Choroid plexus epithelial cell (primary cell): ENCODE measurements at places on chromosomes 2 and 18.

DNA sequence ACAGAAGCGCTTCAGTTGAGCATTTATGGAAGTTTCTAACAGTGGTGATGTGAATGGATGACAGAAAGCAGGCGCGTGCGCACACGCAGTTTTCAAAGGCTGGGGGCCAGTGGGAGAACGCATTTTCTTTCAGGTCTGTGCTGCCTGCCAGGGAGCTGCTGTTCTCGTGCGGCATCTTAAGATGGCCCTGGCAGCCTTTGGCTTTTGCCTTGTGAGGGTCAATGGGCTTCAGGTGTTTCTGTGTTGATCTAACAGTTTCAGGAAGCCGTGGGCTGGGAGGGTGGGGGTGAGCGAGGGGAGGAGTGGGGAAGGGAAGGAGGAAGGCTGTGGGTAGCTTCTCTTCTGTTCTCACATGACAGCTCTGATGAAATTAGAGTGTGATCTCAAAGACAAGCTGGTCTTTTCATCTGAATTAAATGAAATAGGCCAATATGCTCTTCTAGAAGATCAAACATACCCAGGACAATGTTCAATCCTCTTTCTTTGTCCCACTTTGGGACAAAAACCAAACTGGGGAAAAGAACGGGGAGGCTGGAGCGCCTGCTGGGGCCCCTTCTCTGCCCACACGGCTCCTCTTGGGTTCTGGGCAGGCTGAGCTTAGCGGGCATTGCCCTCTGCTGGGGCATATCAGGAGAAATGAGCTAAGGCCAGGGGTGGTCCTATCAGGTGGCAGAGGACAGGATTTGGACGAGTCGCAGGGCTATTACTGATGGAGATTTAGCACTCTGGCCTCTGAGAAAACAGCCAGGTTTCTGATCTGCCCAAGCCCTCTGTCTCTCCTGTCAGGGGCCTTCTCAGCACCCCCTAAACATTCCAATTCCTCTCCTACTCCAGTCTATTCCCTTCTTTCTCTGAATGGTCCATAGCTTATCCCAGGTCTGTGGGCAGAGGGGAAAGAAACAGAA lies 126.2 kb upstream of the LGALSL start:
- DNase-seq: peak; percentile 45

GRCh38 chr18:37662546-37663339 lies 97.1 kb upstream of the CELF4 start:
- DNase-seq: no peak

DNA sequence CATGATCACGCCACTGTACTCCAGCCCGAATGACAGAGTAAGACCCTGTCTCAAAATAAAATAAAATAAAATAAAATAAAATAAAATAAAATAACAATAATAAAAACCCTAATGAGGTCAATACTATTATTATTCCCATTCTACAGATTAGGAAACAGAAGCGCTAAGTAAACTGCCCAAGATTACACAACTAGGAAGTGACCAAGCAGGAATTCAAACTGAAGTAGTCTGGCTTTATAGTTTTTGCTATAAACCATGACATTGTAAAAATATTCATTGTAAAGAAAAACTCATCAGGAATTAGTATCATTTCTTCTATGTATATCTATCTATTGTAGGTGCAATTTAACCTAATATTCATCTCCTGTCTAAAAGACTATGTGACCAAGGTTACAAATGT lies 1.2 kb downstream of the PLEKHM3 start:
- no peak for DNase-seq

DNA sequence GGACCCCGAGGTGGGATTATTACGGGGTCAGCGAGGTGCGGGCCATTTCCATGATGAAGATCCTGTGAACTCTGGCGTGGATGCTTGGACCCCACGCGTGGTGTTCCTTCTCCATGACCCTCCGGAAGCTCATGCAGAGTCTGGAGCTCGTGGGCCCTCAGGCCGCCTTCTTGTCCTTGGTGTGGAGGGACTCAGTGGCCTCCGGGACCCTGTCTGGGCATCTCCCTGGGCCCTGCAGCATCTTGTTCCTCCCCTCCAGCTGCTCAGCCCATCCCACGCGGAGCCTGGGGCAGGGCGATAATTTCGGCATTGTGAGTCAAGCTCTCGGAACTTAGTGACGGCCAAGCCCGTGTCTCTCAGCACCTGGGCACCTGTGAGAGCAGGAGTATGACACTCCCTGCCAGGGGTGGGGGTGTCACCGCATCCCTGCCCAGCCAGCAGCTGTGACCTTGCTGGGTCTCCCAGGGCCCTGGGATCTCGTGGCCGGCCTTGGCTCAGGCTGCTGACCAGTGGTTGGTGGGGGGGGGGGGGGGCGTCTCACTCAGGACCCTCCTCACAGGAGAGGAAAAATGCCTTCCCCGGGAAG lies 24.6 kb downstream of the RTP5 start:
- DNase-seq: no peak

GRCh38 chr18:26976206-26976605 lies 110.7 kb upstream of the AQP4 start:
- no peak for DNase-seq

- peak; percentile 76 for DNase-seq
Measured at GRCh38 chr2:166361351-166362153, 14.2 kb downstream of the SCN9A start.

DNA sequence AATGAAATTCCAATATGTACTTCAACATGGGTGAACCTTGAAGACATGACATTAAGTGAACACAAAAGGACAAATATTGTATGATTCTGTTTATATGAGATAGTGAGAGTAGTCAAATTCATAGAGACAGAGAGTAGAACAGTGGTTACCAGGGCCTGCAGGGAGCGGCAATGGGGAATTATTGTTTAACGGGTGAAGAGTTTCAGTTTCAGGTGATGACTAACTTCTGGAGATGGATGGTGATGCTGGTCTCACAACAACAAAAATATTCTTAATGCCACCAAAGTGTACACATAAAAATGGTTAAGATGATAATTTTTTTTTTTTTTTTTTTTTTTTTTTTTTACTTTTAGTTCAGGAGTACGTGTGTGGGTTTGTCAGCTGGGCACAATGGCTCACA lies 109.4 kb upstream of the TMEM200C start:
- DNase-seq: no peak

- peak; percentile 61 for DNase-seq
Measured at GRCh38 chr2:217370391-217370790, 510.5 kb upstream of the TNP1 start.

DNA sequence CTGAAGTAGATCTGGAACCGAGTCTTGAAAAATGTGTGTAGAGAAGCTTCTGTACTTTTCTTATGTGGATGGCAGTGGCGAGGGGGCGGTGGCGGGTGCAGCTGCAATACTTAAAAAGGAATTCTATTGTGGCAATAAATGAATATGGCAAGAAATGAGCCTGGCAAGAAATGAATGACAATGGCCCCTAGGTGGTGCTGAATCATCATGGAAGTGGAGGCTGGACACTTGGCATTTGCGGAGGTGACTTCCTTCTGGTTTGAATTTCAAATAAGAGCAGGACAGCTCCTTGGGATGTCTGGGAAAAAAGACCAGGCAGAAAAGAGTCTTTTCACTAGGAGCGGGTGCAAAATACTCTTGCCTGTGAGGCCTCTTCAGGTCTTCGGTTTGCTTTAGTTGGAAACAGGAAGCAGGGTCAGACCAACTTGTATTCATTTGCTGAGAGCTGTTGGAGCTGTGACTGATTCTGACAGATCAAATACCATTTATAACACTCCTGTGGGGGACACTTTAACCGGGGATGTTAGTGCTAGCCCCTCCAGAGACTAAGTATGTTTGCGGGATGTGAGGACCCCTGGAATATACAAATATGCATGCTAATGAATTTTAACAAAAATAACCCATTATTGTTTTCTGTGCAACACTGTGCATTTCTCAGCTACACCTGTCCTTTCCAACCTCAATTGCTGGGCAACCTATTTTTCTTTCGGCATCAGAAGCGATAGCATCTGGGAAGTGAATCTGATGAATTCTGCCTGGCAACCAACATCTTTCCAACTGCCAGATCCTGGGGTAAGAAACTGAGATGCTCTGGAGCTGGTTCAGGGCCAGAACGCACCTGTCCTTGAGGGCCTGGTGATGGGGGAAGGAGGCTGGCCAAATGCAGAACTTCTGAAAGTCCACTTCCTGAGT lies 35.4 kb downstream of the FASTKD2 start:
- DNase-seq: peak; percentile 85

- DNase-seq: peak; percentile 23
Measured at GRCh38 chr2:222318712-222319585, 20.2 kb upstream of the PAX3 start.

GRCh38 chr2:239157269-239157668 lies 243.6 kb downstream of the HDAC4 start:
- DNase-seq: no peak

DNA sequence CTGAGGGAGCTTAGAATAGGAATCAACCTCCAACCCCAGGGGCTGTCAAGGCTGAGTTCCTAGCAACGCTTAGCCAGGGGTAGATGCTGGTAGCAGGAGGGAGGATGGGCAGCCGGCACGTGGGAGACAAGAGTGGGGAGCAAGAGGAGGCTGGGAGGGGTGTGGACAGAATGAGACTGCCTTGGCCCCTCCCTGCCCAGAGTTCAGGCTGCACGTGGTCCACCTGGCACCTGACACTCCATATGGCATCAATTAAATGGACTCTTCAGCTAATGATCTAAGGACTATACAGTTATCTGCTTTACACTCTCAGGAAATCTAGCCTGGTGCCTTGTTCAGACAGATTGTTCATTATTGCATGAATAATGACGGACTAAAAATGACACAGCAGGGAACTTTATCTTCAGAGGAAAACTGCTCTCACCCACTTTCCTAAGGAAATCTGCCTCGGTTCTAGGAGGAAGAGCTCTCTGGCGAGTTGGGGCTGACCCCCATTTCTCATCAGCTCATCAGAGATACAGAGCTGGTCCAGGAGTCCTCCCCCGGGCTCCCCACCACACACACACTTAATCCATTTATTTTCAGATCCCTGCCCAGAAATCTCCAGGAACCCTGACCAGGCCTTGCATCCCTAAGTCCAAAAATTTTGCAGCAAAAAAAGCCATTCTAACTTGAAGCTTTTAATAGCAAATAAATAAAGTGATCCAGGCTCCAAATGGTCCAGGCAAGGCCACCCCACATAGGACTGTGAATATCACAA lies 102.1 kb upstream of the CDC42EP3 start:
- no peak for DNase-seq

GRCh38 chr2:77778917-77779316 lies 256.7 kb upstream of the LRRTM4 start:
- DNase-seq: no peak
